Motor neuron (in vitro differentiated cells): ENCODE measurements at places on chromosomes 5 and 9.

GRCh38 chr9:104429031-104429546 is 75.0 kb upstream of the OR13F1 start:
- peak; percentile 88 for ATAC-seq

DNA sequence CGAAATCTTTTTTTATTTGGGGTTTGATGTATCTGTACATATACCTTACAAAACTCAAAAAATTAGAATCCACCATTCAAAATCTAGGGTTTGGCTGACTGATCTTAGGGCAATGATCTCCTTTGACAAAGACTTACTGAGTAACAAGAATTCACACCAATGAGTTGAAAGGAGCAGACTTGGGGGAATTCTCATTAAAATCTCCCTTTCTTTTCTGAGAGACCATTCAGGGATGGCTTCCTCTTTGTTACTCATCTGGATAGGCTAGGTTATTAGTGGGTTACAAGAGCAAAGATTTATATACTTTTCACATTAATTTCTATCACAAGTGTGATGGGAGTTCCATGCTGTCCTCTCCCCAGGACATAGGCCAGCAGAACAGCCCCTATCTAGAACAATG is 661.0 kb downstream of the KCTD16 start:
- ATAC-seq, result no peak

DNA sequence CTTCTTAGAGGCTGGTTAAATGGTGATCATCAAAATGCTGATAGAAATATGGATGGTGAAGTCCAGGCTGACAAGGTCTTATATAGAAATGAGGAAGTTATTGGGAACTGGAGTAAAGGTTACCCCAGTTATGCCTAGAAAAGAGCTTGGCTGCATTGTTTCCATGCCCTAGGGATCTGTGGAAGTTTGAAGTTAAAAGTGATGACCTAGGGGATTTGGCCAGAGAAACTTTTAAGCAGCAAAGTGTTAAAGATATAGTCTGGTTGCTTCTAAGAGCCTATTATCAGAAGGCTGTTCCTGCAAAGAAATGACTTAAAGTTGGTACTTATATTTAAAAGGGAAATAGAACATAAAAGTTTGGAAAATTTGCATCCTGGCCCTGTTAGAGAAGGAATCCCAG is 200.3 kb downstream of the ICE1 start:
- no peak for ATAC-seq

- peak; percentile 32 for ATAC-seq
Observed at GRCh38 chr9:89837934-89838310, 233.1 kb downstream of the GADD45G start.

DNA sequence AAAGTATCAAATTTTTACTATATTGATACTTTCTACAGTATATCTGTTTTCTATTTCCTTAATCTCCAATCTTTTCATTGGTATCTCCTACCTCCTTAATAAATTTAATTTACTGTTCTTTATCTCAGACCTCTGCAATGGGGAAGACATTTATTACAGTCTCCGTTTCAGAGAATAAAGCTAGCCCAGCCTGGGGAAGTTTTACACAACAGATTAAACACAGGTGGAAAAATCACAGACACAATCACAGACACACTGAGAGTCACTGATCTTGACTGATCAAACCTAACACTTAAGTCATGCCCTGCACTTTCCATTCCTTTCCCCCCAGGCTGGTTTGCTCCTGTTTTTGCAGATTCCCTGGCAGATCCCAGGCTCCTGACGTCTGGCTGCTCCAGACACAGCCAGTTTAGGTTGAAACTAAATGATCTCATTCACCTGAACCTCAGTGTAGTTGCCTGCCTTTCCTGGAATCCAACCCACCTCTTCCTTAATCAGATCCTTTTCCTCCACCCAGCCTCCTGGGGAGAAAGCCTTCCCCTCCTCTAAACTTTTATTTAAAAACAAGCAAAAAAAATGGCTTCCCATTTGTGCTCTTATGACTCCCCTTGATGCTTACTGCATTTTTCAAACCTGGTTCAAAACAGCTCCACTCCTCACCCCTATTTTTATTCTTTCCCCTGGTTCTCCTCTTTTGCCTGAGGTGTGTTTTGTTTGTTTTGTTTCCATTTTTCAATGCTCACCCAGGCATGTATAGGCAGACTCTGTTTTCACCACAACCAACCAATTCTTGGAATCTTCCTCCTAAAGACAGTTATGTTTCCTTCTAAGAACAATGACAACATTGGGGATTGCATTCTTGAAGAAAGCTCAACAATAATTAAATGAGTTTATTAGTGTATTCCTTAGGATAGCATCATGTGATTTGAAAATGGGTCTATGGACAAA is 29.5 kb upstream of the OSMR start:
- no peak for ATAC-seq

GRCh38 chr5:145506185-145506850 is 328.8 kb downstream of the PRELID2 start:
- ATAC-seq, result peak; percentile 76

- peak; percentile 0 for ATAC-seq
Observed at GRCh38 chr5:5421149-5421960, 1.1 kb upstream of the ICE1 start.
